ENCODE measurements at places on chromosomes 12 and 14.

DNA sequence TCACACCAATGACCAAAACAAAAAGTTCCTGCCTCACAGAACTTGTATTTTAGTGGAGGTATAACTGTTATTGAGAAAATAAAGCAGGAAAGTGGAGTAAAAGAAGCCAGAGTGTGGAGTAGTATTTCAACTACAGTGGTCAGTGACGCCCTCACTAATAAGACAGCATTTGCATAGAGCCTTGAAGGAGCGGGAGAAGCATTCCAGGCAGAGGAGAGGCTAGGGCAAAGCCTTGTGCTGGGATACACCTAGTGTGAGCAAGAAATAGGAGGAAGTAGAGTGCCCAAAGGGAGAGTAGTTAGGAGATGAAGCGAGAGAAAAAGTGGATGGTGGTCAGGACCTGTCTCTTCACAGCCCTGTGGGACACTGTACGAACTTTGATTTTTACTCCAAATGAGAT, 107.8 kb downstream of the CRACR2A start:
- no peak for DNase-seq

- peak; percentile 38 for DNase-seq
Observed at GRCh38 chr12:94244165-94245133, 96.1 kb downstream of the PLXNC1 start.

GRCh38 chr12:117860111-117860510, 108.7 kb downstream of the KSR2 start:
- DNase-seq, result no peak

GRCh38 chr14:58969951-58970751, 218.3 kb upstream of the DAAM1 start:
- no peak for DNase-seq

DNA sequence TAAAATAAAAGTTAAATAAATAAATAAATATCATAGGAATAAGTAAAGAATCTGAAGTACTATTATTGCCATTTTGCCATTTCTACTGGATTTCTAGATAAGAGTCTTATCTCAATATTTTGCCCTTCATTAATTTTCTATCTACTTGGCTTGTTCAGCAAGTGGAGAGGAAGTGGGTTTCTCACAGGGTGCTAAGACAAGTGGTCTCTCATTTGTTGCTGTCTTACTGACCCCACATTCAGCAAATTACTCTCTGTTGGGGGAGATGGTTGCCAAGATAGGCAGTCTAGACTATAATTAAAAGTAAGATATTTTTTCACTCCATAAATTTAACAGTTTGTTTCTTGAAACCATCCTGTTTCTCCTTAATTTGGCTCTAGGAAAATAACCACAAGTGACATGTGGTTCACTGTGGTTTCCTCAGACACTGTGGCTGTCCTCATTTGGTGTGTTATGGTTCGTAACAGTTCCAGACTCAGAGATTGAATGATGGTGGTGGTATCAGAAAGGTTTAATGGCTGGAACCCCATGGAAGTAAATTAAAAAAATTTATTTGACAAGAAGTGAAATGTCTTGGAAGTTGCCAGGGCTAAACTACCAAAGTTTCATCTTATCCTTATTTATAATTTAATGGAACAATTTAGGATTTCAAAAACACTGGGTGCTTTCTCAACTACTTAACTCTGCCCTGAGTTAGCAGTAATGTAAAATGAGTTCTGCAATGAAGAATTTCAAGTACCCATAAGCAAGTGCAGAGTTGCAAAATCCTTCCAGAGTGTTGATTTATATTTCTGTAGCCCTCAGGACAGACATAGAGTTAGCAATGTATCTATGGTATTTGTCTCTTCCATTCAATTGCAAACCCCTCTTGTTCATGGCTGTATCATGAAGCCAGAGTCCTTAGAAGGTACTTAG, 214.8 kb downstream of the MSRB3 start:
- DNase-seq, result no peak

- DNase-seq, result no peak
Observed at GRCh38 chr14:51228391-51228790, 11.7 kb upstream of the TMX1 start.

GRCh38 chr12:8596561-8596960, 16.1 kb downstream of the AICDA start:
- no peak for DNase-seq

Measured in stimulated activated CD4-positive, alpha-beta T cell treated with anti-CD3 and anti-CD28 coated beads, Interleukin-4, amount 100 ng/mL, for 24 hours (primary cell).